ENCODE measurements at places on chromosomes 3 and 15. TPM values are rescaled to one million over a fixed set of nuclear protein-coding genes. Genes with fewer than 3 reads are reported as not detected.

WDR49 gene
- total RNA-seq, result 0.27 TPM

IQCF5 gene
- not detected for total RNA-seq

ISLR gene
- total RNA-seq, result not detected

CDC25A gene
- total RNA-seq, result 5.9 TPM

ZBBX gene
- total RNA-seq, result 0.09 TPM

TIMMDC1 gene
- 33.0 TPM for total RNA-seq

TYRO3 gene
- 8.5 TPM for total RNA-seq

KNG1 gene
- not detected for total RNA-seq

MAGI1 gene
- total RNA-seq, result 44.2 TPM

KBTBD8 gene
- total RNA-seq, result 3.5 TPM

RAB11A gene
- total RNA-seq, result 145 TPM

PLIN1 gene
- 0.09 TPM for total RNA-seq

CELSR3 gene
- total RNA-seq, result 0.47 TPM

KBTBD13 gene
- not detected for total RNA-seq

HEMK1 gene
- total RNA-seq, result 9.5 TPM

SAMMSON gene
- total RNA-seq, result not detected

CCDC54 gene
- total RNA-seq, result not detected

LXN gene
- 76.1 TPM for total RNA-seq

CLDN18 gene
- total RNA-seq, result not detected

ITGA11 gene
- 0.54 TPM for total RNA-seq

ARNT2 gene
- 0.09 TPM for total RNA-seq

DIPK2A gene
- 109 TPM for total RNA-seq

KNSTRN gene
- total RNA-seq, result 30.4 TPM

NPAP1 gene
- total RNA-seq, result not detected

RHOA gene
- 507 TPM for total RNA-seq

CPNE9 gene
- total RNA-seq, result not detected

CHST2 gene
- total RNA-seq, result 19.6 TPM

COPB2 gene
- total RNA-seq, result 246 TPM

CHL1 gene
- not detected for total RNA-seq

GOLGA8G gene
- total RNA-seq, result not detected

BNIP2 gene
- total RNA-seq, result 114 TPM

CXCR6 gene
- total RNA-seq, result not detected

ECE2 gene
- total RNA-seq, result not detected

GASK1A gene
- total RNA-seq, result 0.38 TPM

TBC1D23 gene
- total RNA-seq, result 43.9 TPM

MUC4 gene
- under 0.01 TPM for total RNA-seq

FSIP1 gene
- 0.75 TPM for total RNA-seq

SAXO2 gene
- total RNA-seq, result 0.19 TPM

VPS33B gene
- total RNA-seq, result 9.6 TPM

GPR176 gene
- total RNA-seq, result 57.8 TPM

TIPIN gene
- 15.3 TPM for total RNA-seq

FOXP1 gene
- total RNA-seq, result 44.4 TPM

SOX2 gene
- total RNA-seq, result not detected

All from endothelial cell of coronary artery (primary cell).